ENCODE measurements at places on chromosomes 5 and 9.

- no peak for DNase-seq
Observed at GRCh38 chr9:88196142-88196790, 58.0 kb upstream of the SPATA31C2 start.

GRCh38 chr5:92836855-92837755, 743.9 kb downstream of the NR2F1-AS1 start:
- DNase-seq = peak; percentile 42

DNA sequence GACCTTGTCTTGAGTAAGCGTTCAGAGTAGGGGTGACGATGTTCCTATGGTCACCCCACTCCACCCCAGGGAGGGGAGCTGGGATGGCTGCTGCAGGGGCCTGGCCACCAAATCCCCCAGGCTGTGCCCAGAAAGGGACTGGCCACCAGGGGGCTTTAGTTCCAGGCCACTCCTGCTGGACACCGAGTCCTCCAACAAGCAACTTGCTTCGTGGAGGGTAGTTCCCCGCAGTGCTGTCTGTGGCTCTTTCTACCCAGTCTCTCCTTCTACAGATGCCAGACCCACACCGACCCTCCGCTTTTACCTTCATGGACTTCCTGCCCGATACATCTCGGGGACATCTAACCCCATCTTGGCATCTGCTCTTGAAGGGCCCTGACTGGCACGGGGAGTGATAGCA, 35.7 kb upstream of the GABRP start:
- DNase-seq = no peak

DNA sequence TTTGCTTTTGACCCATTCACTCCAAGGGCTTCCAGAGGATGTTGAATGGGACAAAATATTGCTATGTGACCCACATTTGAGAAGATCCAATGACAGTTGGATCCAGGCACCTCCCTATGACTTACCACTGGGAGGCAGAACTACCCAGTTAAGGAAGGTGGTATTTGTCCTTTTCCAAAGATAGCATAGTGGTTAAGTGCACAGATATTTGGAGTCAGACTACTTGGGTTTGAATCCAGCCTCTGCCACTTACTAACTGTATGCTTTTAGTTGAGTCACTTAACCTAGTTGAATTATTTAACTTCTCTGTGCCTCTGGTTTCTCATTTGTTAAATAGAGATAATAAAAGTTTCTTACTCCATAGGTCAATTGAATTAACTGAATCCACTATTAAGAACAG, 74.5 kb upstream of the PALM2AKAP2 start:
- DNase-seq = no peak

GRCh38 chr9:106529616-106530015, 333.4 kb upstream of the ZNF462 start:
- DNase-seq = no peak

DNA sequence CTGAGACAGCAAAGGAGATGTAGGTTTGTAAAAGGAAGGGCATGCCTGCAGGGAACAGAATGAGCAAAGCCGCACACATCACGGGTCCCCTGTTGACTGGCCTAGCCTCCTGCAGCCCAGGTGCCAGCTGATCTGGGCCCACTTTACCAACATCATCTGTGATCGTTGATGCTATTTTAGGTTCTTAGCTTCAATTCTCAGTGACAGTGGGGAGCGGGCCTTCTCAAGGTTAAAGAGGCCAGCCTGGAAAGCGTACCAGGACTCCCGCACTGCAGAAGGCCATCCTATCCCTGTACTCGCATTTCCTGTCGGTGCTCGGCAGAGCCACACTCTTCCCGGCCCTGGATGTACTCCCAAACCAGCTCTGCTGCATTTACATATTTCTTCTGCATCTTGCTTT, 213.5 kb upstream of the IRX1 start:
- no peak for DNase-seq

GRCh38 chr9:105861972-105862371, 167.6 kb downstream of the TMEM38B start:
- no peak for DNase-seq

DNA sequence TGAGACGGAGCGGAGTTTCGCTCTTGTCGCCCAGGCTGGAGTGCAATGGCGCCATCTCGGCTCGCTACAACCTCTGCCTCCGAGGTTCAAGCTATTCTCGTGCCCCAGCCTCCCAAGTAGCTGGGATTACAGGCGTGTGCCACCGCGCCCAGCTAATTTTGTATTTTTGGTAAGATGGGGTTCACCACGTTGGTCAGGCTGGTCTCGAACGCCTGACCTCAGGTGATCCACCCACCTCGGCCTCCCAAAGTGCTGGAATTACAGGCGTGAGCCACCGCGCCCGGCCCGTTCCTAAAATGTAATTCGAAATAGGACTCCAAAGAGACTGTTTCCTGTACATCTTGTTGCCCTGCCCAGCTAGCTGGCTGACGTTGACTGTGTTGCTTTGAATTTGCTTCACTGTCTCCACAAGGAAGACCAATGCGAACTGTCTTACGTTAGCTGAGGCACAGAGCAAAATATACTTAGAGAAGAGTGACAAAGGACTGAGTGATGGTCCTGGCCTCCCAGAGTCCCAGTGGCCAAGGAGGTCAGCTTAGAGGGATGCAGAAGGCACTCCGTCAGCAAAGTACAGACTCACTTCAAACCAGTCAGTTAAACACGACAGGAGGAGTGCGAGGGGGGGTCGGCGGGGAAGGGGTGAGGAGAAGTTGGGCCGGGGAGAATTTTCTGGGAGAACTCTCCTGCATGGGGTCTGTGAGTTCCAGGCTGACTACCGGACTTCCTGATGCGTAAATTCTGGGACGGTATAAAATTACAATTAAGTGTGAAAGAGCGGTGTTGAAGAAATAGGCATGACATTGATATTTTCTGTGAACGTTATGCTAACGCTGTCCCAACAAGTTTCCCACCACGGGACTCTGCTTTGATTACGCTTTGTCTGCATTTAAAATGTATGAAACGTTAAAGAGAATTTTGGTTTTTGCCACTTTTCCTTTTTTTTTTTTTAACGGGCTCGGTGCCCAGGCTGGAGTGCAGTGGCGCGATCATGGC, 6.8 kb upstream of the TRIM41 start:
- DNase-seq = no peak

DNA sequence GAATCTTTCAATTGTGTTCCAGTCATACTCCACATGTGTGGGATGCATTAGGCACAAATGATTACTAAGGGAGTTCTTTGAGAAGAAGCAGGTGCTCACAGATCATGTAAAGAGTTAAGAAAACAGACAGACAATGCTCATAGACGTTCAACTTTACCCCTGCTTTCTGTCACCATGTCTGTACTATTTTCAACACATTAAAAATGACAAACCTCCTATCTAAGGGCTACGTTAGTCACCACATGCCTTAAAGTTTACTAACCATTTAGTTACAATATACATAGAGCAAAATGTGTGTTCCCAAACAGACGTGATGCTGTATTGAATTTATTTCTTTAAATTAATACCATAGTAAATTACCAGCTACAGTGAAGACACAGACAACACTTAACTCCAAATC, 435.9 kb downstream of the HCN1 start:
- no peak for DNase-seq

- DNase-seq = peak; percentile 86
Observed at GRCh38 chr5:132510076-132510475, 19.5 kb upstream of the IRF1 start.

DNA sequence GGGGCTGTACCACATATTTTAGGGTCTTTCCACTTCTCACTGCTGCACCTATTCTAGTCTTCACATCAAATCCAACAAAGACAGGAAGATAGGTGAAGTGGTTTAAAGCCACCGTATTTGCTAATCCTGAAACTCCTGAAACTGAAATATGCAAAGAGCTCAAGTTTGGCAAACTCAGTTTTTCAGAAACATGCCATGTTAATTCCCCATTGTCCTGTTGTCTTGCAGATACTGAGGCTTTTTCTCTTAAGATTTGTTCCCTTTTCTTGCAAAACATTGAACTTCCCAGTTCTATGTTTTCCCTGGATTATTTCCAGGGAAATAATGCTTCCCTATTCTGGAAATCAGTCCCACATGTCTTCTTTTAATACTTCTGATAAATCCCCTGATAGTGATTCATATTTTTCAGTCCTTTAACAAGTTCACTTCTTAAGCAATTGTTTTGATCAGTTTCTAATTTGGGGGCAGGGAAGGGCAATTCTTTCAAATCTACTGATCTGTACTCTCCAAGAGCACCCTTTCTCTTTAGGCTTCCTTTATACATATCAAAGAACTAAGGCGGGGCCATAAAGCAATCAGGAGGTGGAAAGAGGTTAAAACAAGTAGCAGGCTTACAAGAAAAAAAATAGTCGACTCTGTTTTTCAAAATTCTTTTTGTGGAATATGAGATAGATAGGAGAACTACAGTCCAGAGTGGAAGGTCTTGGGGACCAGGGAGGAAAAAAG, 648.5 kb downstream of the BNC2 start:
- DNase-seq = no peak

DNA sequence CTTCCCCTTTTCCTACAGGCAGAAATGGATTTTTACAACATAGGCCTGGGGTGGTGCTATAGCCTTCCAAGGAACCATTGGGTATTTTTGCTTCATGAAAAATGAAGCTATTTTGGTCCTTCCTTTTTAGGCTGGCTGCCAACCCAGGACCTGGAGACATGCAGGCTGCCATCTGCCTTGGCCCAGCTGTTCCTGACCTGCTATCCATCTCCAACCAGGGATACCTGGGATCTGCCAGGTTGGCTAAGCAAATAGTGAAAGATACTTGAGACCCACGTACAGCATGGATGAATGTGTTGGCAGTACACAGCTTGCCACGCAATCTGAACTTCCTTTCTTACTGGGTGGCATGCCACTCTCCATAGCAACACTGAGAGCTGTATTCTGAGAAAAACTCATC, 31.1 kb downstream of the MRPS27 start:
- no peak for DNase-seq

DNA sequence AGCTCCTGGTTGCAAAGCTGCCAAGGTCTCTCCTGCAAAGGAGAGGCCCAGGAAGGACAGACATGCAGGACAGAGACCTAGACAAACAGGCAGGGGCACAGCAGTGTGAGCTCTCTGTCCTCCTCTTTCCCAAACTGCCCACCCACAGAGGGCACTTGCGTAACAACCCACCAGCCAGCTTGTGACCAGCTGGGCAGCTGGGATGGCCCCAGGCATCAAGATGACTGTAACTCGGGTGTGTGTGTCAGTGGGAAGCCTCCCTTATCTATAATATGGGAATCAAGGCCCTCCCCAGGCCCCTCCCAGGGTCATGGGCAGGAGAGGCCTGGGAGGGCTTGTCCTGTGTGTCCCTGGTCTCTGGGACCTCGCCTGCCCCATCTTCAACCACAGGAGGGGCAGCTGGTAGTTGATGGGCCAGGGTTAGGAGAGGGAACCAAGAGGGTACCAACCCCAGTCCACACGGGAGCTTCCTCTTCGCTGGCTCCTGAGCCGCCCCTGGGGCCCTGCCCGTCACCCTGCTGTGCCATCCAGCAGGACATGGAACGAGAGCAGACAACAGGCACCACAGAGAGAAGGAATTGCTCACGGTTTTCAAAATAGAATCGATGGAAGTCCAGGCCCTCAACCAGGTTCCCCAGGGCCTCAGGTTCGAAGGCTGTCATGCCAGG, 37.9 kb downstream of the SLC6A7 start:
- no peak for DNase-seq

DNA sequence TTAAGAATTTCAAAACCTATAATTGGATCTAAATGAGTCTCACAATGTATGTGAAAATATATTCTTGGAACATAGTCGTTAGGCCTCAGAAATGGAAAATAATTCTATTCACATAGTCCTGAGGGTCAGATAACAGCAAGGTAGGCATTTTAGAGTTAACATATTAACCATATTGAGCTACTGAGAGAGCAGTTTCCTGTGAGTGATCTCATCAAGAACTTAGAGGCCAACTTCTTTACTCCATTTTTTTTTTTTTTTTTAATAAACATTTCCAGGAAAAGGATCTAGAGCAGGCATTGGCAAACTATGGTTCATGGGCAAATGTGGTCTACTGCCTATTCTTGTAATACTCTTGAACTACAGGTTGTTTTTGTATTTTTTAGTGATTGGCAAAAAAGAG, 26.6 kb downstream of the RAB24 start:
- no peak for DNase-seq

- no peak for DNase-seq
Observed at GRCh38 chr5:137212471-137212870, 286.7 kb downstream of the SPOCK1 start.

- DNase-seq = no peak
Observed at GRCh38 chr9:20220286-20220685, 402.0 kb downstream of the MLLT3 start.

DNA sequence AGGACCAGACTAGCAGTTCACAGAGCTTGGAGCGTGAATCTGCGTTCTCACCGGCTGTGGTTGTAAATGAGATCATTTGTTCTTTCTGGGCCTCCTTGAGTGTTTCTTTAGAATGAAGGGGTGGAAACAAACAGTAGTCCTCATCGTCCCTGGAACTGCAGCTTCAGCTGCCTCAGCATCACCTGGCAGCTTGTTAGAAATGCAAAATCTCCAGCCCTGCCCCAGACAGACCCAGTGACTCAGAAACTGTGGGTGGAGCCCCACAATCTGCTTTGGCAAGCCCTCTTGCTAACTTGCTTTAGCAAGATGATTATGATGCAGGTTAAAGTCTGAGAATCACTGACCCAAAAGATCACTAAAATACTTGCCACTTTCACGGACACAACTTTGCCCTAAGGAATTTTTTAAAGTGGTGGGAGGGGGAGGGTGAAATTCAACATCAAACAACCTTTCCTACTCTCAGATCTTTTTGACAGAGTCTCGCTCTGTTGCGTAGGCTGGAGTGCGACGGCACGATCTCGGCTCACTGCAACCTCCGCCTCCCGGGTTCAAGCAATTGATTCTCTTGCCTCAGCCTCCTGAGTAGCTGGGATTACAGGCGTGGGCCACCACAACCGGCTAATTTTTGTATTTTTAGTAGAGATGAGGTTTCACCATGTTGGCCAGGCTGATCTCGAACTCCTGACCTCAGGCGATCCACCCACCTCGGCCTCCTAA, 86.0 kb downstream of the BRINP1 start:
- no peak for DNase-seq

GRCh38 chr9:8821910-8822666, 1022.5 kb upstream of the DMAC1 start:
- no peak for DNase-seq

- DNase-seq = no peak
Observed at GRCh38 chr9:72349240-72349639, 15.8 kb downstream of the ZFAND5 start.

DNA sequence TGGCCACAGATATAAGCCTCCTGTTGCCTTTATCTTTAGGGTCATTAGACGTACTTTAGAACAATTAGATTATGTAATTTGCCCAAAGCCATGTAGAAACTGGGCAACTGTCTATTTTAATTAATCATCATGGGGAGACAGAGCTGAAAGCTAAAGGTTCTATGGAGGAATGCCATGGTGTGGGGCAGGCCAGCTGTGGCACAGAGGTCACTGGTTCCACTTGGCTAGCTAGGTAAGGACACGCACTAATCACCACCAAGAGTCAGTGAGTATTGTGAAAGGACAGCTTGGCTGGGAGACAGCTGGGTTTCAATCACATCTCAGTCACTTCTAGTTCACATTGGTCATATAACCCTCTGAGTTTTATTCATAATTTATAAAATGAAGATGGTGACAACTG, 81.7 kb downstream of the HMHB1 start:
- no peak for DNase-seq

Data from AG04450 (cell line).